Left lobe of liver (tissue), 2 donors: ENCODE measurements at places on chromosomes 6 and 20.

DNA sequence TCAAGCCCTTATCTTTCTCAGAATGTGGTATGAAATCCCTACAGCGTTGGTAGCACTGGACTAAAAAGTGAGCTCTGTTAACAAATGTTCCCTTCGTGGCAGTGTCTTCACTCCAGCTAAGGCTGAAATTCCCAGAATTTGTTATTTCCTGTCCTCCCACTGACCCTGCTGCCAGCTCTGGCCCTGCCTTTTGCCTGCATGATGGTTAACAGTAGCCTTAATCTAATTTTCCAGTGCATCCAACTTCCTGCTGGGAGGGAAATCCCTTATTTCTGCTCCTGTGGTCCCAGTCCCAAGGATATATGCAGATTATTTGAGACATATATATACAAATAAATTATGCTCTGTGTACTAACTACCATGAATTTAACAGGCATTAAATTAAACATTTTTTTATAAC lies 157.2 kb upstream of the CARMIL1 start:
- no peak for DNase-seq

DNA sequence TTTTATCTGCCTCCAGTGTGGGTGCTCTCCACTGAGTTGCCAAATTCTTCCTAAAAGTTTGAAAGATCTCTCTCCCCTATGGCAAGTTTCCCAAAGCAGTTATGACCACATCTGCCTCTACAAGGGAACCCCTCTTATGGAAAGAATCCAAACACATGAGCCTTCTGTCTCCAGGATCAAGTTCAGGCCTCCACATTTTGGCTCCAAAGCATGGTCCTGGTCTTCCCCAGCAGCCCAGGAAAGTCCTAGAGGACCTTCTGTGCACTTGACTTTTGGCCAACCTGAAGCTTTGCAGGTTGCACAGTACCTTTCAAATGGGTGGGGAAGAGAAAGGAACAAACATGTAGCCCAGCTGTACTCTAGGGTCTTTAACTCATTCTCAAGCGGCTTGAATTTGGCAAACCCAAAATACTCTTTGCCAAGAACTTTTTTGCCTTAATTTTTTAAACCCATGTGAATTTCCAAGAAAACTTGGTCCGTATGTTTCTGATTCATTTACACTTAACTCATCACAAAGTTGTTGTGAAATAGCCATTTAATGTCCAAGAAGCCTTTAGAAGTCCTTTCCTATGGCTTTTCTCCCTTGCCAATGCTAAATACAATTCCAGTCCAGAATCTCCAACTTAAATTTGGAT lies 240.1 kb upstream of the TBX18 start:
- no peak for DNase-seq

DNA sequence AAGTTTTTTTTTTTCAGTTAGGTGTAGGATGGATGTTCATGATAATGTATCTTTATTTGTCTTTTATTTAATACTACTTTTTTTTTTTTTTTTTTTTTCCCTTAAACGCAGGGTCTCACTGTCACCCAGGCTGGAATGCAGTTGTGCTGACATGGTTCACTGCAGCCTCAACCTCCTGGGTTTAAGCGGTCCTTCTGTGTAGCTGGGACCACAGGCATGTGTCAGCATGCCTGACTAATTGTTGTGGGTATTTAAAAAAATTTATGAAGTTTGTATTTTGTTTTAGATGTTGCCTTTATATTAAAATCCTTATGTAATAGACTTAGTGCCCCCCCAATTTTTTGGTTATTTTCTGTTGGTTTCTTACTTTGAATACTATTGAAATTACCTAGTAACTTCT lies 42.6 kb downstream of the NCOA3 start:
- DNase-seq: no peak

GRCh38 chr20:5658912-5659345 lies 91.3 kb upstream of the SHLD1 start:
- no peak for DNase-seq

DNA sequence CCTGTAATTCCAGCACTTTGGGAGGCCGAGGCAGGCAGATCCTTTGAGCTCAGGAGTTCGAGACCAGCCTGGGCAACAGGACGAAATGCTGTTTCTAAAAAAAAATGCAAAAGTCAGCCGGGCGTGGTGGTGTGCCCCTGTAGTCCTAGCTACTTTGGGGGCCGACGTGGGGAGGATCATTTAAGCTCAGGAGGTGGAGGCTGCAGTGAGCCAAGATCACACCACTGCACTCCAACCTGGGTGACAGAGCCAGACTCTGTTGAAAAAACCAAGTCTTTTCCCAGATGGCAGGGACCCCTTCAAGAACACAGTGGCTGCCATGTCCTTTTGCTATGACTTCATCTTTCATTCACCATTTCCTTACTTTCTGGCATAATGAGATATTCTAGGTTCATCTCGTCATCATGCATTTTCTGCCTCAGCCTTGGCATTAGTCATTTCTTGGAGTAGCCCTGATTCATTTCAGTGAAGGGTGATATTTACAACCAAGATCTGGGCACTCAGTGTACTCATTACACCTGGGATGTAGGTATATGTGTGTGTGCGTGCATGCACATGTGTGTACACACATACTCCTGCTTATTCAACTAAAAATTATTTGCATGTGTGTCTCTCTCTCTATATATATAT lies 61.4 kb upstream of the TOX2 start:
- no peak for DNase-seq

DNA sequence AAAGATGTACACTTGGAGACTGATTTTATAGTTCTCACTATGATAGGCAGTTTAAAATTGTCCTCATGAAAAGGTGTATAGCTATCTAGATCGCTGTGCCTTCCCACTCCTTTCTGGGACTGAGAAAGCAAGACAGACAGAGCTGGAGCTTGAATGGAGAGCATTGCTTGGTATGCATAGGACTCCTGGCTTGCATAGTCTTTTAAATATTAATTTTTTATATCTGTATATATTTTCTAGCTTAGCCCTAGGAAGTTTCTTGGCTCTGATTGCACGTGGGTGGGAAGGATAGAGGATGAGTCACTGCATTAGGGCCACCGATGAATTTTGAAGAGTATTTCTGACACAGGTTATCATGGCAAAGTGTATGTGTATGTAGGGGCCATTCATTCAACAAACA lies 150.0 kb upstream of the SPACA1 start:
- DNase-seq: no peak

- DNase-seq: no peak
These were observed 14.4 kb upstream of the HLA-DQA1 start for GRCh38 chr6:32622545-32623401.

- no peak for DNase-seq
These were observed 2.0 kb downstream of the SEMG2 start for GRCh38 chr20:45223136-45223535.

GRCh38 chr6:78251931-78252330 lies 599.1 kb downstream of the MEI4 start:
- no peak for DNase-seq

- DNase-seq: no peak
These were observed 154.5 kb downstream of the CFAP61 start for GRCh38 chr20:20206788-20207187.

GRCh38 chr6:136337121-136337520 lies 47.5 kb upstream of the BCLAF1 start:
- no peak for DNase-seq

GRCh38 chr6:119240257-119241110 lies 109.1 kb downstream of the MAN1A1 start:
- DNase-seq: no peak

DNA sequence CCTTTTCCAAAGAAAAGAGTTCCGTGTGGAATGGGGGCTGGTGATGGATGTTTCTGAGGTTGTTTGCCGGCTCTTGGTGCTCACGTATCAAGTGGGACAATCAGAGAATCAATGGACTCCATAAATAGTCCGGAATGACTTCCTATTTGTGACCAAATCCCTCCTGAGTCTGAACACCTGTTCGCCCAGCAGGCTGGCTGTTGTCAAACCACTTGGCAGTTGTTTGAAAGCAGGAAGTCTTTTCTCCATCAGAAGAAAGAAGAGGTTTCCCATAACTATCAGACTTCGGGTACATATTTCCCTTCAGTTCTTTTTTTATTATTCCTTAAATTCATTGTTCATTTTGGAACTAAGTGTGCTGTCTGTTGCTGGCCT lies 154.7 kb upstream of the RIN2 start:
- DNase-seq: no peak

- no peak for DNase-seq
These were observed 484.0 kb upstream of the SOX4 start for GRCh38 chr6:21109391-21110178.

DNA sequence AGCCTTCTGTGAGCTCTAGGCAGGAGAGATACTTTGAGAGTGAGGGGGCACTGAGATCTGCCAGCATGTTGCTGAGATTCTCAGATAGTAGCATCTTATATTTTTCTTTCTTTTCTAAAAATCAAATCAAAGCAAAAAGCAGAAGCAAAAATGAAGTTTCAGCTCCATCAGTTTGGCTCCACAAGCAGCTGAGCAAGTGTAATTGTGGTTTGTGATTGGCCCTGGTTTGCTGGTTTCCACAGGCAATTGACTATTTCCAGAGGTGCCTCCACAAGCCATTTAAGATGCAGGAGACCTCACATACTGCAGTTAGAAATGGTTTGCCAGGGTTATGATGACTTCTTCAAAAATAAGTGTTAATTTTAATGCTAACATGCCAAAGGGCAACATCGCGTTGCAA lies 4.3 kb downstream of the SLC35D3 start:
- DNase-seq: no peak

DNA sequence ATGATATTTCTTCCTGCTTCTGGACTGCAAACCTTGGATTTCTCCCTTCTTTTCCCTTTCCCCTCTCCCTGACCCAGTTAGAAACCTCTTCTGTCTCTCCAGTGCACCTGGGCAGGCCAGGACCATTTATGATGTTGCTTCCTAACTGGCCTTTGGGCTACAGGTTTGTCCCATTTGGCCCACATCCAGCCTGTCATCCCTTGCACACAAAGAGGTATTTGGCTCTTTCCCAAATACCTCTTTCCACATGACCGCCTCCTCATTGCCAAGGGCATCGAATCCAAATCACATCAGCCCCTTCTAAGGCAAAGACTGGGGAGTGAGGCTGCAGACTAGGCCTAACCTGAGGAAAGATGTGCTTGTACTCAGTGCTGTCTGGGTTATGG lies 13.6 kb downstream of the FGD2 start:
- peak; percentile 72 for DNase-seq

DNA sequence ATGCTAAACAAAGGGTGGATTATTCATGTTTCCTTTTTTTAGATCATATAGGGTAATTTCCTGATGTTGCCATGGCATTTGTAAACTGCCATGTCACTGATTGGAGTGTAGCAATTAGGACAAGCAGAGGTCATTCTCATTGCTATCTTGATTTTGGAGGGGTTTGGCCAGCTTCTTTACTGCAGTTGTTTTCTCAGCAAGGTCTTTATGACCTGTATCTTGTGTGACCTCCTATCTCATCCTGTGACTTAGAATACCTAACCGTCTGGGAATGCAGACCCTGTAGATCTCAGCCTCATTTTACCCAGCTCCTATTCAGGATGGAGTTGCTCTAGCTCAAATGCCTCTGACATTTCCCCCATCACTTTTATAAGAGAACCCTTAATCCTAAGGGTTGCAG lies 53.6 kb downstream of the CDS2 start:
- DNase-seq: no peak

DNA sequence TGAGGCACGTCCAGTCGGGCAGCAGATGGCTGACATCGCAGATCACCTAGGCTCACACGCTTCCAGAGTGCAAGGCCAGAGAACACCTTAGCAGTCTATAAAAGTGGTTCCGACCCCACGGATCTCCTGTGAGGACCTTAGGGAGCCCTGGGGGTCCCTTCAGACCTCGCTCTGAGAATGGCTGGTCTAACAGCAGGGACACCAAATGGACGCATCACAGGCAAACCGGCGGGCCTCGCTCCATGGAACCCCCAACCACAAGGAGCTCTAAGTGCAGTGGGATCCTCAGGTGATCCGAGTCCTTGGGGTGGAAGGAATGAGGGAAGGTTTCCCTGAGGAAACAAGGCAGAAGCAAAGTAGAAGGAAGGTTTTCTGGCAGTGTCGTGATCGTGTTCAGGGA lies 135.4 kb downstream of the SMOC2 start:
- DNase-seq: no peak

DNA sequence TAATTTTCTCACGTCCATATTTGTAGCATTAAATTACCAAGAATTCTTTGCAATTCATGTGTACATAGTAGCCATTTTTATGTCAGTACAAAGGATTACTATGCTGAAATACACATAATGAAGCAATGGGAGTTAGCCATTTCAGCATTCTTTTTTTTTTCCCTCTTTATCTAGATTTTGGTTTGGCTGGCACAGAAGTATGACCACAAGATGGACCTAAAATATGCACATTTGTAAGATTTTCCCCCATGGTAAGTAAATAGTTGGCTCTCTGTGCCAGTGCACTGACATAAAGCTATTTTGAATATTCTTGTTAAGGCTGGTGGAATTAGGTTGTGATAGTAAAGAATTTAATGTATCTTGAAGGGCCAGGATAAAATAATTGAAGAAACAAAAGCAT lies 486.1 kb upstream of the BTBD3 start:
- no peak for DNase-seq

DNA sequence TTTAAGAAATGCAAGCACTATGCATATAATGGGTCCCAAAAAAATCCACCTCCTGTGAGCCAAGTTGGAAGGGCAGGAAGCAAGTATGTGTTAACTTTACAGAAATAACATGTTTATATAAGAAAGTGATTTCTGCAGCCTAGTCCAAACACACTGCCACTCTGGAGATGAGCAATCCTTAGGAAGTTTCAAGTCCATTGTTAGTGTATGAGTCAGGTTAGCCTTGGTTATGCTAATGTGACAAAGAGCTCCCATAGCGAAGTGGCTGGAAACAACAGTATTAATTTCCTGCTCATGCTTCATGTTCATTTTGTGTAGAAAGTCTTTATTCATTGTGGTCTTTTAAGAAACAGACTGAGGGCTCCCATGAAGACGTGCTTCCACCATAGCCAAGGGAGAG lies 121.4 kb downstream of the TBXT start:
- no peak for DNase-seq

GRCh38 chr6:168708984-168709383 lies 268.0 kb downstream of the SMOC2 start:
- no peak for DNase-seq

GRCh38 chr6:152338335-152339125 lies 298.6 kb downstream of the SYNE1 start:
- peak; percentile 64 for DNase-seq

GRCh38 chr6:11062083-11062482 lies 18.0 kb upstream of the ELOVL2 start:
- no peak for DNase-seq

GRCh38 chr6:138795809-138796603 lies at the start of gene ECT2L:
ECT2L (plus strand) TSS chr6:138796087; CDS start chr6:138813275, 17,188 bp downstream.
- DNase-seq: no peak

- DNase-seq: no peak
These were observed 20.3 kb upstream of the PNPLA1 start for GRCh38 chr6:36249536-36249935.

GRCh38 chr6:158819213-158819976 lies at the start of gene EZR:
EZR (minus strand) TSS chr6:158819368; CDS start chr6:158818093, 1,275 bp downstream.
- peak; percentile 84 for DNase-seq

GRCh38 chr6:35365594-35366203 lies 23.3 kb downstream of the PPARD start:
- DNase-seq: no peak

- DNase-seq: no peak
These were observed 8.5 kb downstream of the TPD52L2 start for GRCh38 chr20:63873477-63873971.

GRCh38 chr20:51700809-51701285 lies 67.3 kb downstream of the ATP9A start:
- DNase-seq: no peak
